ENCODE measurements at places on chromosomes 4 and X. TPM values are rescaled to one million over a fixed set of nuclear protein-coding genes. Genes with fewer than 3 reads are reported as not detected.

The FAM47E gene
- total RNA-seq, result 1.0 TPM

The ARHGAP4 gene
- total RNA-seq, result 1.5 TPM

DNA sequence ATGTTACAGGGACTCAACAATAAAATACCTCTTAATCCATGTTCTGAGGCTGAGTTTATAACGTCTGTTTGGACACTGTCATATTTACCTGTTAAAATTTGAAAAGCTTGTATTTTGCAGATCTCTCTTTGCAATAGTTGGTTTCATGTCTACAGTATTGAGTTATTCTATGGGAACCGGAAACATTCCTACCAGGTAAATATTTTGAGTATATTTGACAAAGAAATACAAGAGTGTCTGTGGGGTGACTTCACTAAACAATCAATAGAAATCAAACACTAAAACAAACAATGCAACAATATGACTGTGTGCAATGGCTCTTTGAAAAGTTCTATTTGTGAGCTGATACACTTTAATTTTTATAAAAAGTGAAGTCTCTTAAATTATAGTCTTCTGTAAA, 47.7 kb upstream of the CXCL8 start:
- DNase-seq, result no peak

- peak; percentile 86 for DNase-seq
Measured at GRCh38 chr4:141020801-141021261, 112.4 kb downstream of the RNF150 start.

- DNase-seq, result no peak
Measured at GRCh38 chr4:169098532-169098931, 88.5 kb upstream of the CBR4 start.

GRCh38 chrX:151184705-151185104, 8.3 kb downstream of the GPR50 start:
- no peak for DNase-seq

- peak; percentile 12 for DNase-seq
Measured at GRCh38 chr4:137892134-137892533, 350.0 kb downstream of the SLC7A11 start.

DNA sequence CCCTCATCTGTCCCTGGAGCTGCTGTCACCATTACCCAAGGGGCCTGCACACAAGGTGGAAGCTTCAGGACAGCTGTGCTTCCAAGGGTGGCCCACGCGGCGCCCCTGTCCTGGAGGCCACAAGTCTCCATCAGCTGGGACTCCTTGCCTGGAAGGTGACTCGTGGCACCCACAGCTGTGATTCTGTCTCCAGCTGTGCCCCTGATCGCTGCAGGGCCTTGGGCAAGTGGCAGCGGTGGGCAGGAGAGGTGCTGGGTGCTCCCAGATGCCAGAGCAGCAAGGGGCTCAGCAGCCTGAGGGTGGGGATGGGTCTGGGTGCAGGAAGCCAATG, 9.0 kb upstream of the DUSP9 start:
- DNase-seq, result no peak

DNA sequence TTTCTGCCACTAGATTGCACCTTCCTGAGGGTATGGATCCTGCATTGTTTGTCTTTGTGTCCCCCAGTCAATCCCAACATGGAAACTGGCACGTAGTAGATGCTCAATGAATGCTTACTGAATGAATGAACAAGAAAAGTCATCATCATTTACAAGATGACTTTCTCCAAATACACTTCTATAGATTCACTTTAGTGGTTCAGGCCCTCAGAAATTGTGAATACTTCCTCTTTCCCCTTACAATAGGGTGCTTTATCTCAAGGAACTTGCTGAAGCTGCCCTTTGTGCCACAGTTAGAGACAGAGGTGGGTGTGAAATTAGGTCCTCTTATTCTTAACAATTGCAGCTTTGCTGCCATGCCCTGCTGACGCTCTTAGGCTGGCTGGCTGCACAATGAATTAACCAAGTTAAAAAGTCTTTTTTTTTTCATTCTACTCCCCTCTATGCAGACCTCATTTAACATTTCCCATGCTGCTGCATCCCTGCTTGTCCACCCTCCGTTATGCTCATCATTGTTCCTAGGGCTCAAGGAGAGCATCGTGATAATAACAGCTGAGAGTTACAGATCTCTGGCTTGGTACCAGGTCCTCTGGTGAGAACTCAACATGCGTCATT, 108.0 kb upstream of the ZNF518B start:
- no peak for DNase-seq

The CCDC160 gene
- 0.17 TPM for total RNA-seq

The CFAP99 gene
- not detected for total RNA-seq

GRCh38 chr4:47374477-47374876, 89.0 kb downstream of the COMMD8 start:
- DNase-seq, result peak; percentile 40

The TMPRSS11A gene
- total RNA-seq, result not detected

DNA sequence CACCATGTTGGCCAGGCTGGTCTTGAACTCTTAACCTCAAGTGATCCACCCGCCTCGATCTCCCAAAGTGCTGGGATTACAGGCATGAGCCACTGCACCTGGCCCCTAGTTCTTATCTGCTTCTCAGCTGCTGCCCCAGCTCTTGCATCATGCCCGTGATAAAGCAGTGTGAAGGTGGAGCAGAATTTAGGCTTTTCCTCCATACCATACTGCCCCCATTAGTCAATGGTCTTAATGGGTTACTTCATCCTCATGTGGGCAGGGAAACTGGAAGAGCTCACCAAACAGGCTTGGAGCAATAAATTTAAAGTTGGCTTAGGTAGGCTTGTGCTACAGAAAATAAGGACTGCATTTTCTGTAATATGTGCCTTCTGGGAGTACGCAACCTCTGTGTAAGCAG, 636.9 kb upstream of the BOD1L1 start:
- DNase-seq, result no peak

The DOK7 gene
- under 0.01 TPM for total RNA-seq

DNA sequence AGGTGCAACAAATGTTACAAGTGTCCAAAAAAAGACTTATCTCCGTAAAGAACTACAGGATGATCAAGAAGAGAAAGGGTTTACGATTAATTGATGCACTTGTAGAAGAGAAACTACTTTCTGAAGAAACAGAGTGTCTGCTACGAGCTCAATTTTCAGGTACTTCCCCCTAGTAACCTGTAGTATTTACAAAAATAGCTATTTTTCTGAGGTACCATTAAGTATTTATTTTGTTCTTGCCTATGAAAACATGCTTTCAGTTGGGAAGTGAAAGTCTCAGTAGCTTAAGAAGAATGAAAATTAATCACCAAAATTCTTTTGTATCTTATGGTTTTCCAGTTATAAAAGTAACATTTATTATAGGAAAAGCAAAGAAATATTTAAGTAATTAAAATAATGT, 5.9 kb downstream of the THAP9 start:
- DNase-seq, result no peak

DNA sequence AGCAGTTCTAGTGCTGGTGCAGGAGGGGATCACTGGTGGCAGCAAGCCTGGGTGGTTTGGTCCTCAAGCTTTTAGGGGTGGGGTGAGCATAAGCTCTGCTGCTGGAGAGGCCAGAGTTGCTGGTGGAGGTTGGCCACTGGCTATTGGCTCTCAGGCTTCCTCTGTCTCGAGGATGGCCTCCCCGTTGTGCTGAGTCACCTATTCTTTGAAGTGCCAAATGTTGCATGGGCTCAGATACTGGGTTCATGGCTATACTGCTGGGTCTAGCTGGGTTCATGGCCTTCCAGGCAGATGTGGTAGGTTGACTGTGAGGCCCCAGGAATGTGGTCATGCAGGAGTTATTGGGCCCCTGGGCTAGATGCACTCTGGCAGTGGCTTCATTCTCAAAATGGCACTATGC, 466.3 kb downstream of the NAF1 start:
- DNase-seq, result no peak

DNA sequence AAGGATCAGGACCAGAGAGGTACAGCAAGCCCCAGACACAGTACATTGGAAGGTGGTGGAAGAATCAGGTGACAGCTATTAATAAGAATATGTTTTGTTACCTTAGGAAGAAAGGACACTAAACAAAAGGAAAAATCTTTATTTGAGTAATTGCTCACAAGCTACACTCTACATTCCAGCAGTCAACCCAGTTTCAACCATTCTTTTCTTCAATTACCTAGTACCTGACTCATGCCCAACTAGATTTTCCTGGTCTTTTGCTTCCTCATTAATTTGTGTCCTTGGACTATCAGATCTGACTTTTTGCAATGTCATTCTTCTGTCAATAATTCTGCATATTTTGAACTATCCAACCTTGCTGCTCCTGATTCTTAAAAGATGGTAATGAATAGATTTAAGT, 22.5 kb upstream of the GLRA2 start:
- no peak for DNase-seq

GRCh38 chr4:88720451-88721428, 23.1 kb upstream of the NAP1L5 start:
- no peak for DNase-seq

The TMPRSS11F gene
- total RNA-seq, result not detected

DNA sequence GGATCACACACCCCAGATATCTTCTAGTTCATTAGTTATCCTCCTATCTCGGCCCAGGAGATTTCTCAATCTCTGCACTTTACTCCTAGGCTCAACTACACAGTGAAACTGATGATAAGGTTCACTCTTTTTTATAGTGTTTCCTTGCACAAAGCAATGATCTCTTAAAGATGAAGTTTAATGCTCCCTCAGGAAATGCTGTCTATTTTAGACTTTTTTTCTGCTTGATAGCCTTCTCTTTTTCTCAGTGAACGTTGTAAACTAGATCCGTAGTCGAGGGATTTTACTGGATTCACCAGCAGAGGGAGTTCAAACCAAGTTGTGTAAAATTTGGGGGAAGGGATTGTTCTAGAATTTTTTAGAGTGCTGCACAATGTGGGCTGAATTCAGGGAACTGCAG, 269.6 kb downstream of the GBA3 start:
- peak; percentile 45 for DNase-seq

GRCh38 chrX:46298821-46299220, 246.4 kb downstream of the ZNF674 start:
- DNase-seq, result peak; percentile 79

DNA sequence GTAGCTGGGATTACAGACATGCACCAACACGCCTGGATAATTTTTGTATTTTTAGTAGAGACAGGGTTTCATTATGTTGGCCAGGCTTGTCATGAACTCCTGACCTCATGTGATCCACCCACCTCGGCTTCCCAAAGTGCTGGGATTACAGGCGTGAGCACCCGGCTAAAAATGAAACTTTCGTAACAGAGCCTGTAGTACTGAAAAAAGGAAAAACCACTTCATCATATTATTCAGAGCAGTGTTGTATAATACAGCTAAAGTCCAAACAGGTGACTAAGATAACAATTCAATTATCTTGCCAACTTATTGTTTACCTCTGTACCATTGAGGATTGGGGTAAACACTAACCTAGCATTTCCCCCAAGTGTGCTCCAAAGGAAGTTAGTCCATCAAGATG, 43.9 kb upstream of the HPRT1 start:
- DNase-seq, result no peak

The MAGIX gene
- 1.7 TPM for total RNA-seq

- DNase-seq, result no peak
Measured at GRCh38 chrX:19373351-19373891, 29.7 kb downstream of the PDHA1 start.

- DNase-seq, result peak; percentile 61
Measured at GRCh38 chrX:154748712-154749339, 2.1 kb downstream of the GAB3 start.

The USP17L12 gene
- total RNA-seq, result not detected

The VEGFD gene
- 2.0 TPM for total RNA-seq

The MAGEB1 gene
- total RNA-seq, result not detected

- DNase-seq, result peak; percentile 61
Measured at GRCh38 chr4:147034372-147034771, 88.7 kb upstream of the TTC29 start.

The EDNRA gene
- 0.77 TPM for total RNA-seq
